ENCODE measurements at places on chromosomes 2 and 18.

DNA sequence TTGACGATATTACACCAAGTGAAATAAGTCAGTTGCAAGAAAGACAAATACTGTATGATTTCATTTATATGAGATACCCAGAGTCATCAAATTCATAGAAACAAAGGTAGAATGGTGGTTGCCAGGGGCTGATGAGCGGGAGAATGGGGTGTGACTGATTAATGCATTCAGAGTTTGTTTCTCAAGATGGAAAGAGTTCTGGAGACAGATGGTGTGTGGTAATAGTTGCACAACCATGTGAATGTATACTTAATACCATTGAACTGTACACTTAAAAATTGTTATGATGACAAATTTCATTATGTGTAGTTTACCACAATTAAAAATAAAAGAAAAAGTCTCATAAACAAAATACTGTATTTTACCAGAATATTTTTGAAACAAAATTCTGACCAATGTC is 117.3 kb downstream of the PIGN start:
- DNase-seq: no peak

DNA sequence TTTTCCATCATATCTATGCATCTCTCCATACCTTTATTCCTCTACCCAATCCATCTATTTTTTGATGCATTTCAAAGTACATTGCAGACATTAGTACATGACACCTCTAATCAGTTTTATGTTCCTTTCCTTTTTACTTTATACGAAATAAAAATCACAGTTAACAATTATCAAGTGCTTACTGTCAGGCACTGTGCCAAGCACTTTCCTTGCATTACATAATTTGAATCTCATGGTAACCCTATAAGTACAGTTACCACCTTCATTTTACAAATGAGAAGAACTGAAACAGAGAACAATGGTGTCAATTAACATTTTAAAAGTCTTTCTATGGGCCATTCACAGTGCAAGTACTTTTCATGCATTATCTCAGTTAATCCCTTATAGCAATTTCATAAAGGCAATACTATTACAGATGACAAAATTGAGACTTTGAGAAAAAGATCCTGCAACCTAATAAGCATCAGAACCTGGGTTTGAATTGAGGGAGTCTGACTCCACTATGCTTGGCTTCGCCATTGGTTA is 544.4 kb upstream of the TNP1 start:
- DNase-seq: no peak

GRCh38 chr2:209806318-209806717 is 34.7 kb downstream of the UNC80 start:
- DNase-seq: no peak

GRCh38 chr2:110872521-110872920 is 140.1 kb downstream of the ACOXL start:
- DNase-seq: no peak

DNA sequence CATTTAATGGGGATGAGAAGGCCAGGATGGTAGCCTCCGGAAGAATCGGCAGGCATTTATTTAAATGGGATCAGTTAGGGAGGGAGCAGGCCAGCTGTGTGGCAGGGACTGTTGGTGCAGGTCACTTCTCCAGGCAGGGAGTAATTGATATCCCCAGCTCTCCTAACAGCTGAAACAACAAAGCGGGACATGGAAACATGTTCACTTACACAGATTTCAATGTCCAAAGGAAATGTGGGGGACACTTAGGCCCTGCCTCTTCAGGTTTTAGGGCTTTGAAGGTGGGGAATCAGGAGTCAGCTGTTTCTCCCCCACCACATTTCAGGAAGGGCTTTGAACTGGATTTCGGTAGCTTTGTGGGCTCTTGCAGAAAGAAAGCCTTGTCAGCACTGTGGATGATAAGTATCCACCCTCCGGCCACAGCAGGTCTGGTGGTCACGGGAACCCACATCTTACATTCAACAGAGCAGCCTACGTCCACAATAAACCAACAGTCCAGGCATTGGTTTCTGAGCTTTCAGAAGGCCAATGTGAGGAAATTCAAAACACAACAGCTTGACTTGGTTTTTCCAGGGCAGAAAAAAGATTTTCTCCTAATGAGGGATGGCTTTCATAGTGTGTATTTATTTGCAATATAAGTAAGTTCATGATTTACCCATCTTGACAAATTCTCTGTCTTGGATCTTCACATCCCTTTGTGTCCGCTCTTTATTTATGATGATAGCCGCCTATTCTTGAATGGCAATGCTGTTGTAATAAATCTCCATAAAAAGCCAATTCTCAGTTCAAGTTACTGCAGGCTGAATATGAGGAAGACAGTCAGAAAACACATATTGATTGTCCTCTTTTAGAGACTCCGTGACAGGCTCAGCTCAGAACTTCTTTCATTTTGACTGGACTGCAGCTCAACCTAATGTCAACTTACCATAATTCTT is 96.6 kb upstream of the NRP2 start:
- DNase-seq: no peak

- DNase-seq: no peak
These were observed 632.2 kb downstream of the SLC4A3 start for GRCh38 chr2:220259662-220260061.

DNA sequence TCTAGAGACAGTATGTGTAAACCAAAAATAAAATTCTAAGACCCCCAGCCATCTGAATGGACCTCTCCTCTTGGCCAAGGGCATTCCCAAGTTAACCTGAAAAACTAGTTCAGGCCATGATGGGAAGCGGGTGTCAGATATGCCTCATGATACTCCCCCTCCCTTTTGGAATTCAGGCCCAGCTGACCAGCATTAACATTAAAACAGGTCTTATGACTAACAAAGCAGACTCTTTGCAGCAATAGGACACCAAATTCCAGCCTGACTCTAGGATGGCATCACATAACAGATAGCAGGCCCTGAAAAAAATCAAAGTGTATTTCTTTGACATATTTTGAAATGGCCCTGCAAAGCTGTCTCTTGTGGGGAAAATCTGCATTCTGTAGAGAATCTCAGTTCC is 73.3 kb upstream of the L3MBTL4 start:
- no peak for DNase-seq
